ENCODE measurements at places on chromosomes 1 and 21.
A peak's percentile ranks its signal among the peaks of the same experiment; 100 is the strongest.

- no peak for DNase-seq
Measured at GRCh38 chr21:25772686-25773085, 37.9 kb downstream of the GABPA start.

DNA sequence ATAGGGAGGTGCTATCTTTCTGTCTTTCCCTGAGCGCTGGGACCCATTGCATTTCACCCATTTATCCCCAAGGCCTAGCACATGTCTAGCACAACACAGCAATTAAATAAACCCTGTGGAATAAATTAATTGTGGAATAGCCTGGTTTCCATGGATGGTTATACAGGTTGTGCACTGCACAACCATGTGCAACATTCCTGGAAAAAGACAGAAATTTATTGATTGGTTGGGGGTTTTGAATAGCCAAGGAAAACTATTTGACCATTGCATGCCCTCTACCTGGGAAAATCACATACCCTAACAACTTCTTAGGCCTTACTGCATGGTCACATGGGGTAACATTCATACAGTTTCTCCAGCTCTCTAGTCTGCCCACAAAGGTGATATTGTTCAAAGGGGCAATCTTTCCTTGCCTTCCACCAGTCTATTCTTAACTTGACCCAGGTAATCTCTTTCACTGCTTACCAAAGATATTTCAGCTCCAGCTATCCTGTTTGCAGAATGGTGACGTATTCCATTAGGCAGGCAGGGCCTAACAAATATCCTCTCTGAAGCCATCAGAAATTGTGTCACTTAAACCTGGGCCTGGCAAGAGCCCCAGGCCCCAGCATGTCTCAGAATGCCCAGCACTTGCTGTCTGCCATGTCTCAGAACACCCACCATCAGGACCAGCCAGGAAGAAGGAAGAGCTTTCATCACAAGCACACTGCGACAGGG, 157.9 kb upstream of the RAB4A start:
- DNase-seq: no peak

GRCh38 chr1:2384941-2385481, 6.3 kb downstream of the MORN1 start:
- DNase-seq: no peak

- DNase-seq: no peak
Measured at GRCh38 chr1:160373696-160374095, 6.8 kb downstream of the NHLH1 start.

DNA sequence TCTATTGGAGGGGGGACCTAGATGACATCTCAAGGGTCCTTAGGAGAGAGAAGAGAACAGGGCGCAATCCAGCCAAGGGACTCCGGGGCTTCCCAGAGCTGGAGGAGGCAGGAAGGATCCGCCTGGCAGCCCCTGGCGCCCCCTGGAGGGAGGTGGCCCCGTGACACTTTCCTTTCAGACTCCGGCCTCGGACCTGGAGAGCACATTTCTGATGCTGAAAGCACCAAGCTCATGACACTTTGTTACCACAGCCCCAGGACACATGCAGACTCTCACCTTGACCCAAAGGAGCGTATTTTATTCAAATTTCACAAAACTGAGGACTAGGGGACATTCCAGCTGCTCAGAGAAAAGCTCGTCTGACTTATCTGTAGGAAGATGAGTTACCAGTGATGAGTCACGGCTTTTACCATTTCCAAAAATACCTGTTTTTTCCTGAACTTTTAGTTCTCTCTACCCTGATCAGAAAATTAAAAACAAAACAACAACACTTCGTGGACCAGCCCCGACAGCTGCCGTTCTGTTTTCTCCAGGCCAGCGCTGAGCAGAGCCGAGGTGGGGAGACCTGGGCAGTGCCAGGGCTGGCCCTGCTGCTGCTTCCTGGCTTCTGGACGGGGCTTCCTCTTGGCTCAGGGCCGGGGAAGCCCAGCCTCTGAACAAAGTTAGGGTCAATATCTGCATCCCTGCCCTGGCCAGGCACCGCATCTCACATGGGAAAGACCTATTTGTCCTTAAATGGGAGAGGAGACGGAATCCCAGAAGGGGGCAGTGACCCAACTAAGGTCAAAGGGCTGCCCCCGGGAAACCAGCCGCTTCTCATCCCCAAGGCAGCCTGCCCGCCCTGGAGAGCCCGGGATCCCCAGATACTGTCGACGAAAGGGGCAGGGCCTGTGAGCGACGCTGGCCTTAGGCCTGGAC, 21.6 kb upstream of the POFUT2 start:
- peak; percentile 34 for DNase-seq

DNA sequence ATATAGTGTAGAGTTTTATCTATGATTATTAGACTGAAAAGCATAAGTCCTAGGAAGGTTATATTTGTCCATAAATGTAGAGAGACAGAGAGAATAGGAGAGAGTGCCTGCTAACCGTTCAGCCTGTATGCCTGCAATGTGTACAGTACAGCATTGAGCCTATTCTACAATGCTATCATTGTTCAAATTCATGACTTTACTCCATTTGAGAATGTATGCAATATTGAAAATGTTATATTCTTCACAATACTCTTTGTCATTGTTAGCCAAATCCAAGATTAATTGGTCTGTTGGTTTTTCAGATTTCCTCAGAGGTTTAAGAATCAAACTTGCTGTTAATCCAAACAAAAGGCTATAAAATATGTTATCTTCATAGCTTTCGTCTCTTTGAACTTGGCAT, 585.2 kb upstream of the B3GALT2 start:
- no peak for DNase-seq

GRCh38 chr1:100597061-100597741, 59.3 kb downstream of the GPR88 start:
- no peak for DNase-seq

DNA sequence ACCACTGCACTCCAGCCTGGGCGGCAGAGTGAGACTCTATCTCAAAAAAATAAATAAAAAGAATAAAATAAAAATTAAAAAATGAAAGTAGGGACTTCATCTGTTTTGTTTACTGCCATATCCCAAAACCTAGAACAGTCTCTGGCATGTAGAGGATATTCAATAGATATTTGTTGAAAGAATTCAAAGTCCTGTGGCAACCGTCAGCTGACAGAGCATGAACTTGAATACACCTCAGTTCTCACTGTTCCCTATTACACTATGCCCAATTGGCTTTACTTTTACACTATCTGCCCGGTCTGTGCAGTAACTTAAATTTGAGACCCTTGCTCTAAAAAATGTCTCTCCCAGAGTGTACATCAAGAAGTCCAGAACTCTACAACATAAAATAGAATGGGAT, 46.2 kb downstream of the PRDX6 start:
- no peak for DNase-seq

- peak; percentile 9 for DNase-seq
Measured at GRCh38 chr1:161324020-161324419, 9.8 kb downstream of the SDHC start.

GRCh38 chr1:223662943-223663342, 2.6 kb downstream of the CAPN8 start:
- DNase-seq: no peak

DNA sequence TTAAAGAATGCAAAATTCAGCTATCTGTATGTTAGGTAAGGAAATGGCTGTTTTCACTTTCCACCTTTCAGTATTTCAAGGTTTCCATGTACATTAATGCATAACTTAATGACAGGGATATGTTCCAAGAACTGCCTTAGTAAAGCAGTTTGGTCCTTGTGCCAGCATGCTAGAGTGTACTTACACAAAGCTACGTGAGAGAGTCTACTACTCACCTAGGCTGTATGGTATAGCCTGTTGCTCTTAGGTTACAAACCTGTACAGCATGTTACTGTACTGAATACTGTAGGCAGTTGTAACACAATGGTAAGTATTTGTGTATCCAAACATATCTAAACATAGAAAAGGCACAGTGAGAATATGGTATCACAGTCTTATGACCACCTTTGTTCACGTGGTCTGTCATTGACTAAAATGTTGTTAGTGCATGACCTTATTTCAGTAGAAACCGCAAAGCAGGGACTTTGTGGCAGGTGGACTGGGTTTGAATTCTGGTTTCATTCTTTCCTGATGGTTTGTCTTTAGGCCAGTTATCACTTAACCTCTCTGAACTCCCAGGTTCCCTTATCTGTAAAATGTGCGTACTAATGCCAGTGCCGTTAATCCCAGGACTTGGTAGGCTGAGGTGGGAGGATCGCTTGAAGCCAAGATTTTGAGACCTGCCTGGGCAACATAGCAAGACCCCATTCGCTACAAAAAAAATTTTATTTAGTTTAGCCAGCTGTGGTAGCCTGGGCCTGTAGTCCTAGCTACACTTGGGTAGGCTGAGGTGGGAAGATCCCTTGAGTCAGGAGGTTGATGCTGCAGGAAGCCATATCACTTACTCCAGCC, 4.9 kb downstream of the SMYD2 start:
- DNase-seq: no peak

DNA sequence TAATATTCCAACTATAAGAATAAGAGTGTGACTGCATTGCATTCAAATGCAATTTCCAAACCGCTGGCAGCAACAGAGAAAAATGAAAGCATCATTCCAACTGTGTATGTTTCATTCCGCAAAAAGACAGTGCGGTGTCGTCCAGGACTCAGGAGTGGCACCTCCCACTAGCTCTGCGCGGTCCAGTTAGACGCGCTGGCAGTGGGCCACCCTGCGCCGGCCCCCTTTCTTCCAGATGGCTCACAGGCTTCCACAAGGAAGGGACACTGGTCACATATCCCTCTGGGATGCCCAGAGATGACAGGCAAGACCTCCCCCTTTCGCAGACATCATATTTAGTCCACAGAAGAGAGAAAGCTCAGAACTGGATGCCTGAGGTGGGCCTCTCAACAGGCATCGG, 11.9 kb downstream of the WRAP73 start:
- DNase-seq: no peak

GRCh38 chr1:193787061-193787460, 600.6 kb upstream of the B3GALT2 start:
- DNase-seq: no peak

GRCh38 chr21:36663033-36663855, 35.7 kb upstream of the SIM2 start:
- no peak for DNase-seq

DNA sequence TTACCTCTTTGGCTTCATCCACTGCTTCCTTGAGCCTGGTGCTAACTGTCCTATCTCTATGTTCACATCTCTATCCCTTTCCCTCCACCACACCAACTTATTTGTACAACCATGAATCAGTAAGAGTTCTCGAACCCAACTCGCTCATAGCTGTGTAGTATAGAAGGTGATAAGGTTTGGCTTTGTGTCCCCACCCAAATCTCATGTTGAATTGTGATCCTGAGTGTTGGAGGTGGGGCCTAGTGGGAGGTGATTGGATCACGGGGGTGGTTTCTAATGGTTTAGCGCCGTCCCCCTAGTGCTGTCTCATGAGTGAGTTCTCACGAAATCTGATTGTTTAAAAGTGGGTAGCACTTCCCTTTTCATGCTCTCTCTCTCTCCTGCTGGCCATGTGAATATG, 235.6 kb upstream of the FMN2 start:
- DNase-seq: no peak

- DNase-seq: no peak
Measured at GRCh38 chr1:20721117-20722061, 3.6 kb upstream of the KIF17 start.

DNA sequence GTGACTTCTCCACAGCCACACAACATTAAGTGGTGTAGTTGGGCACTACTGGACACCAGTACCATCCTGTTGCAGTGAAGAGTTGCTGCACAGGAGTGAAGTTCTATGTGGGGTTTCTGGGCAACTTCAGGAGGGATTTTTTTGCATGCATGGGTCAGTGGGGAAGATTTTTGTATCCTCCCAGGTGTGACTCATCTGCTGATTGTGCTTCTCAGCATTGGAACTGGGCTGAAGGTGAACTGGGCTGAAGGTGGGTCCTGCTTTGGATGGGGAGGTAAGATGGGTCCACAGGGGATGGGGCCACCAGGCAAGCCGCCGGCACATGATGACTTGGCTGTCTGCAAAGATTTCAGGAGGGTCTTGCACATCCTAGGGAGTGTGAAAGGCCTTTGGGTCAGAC, 2.6 kb downstream of the SERINC2 start:
- no peak for DNase-seq

- DNase-seq: no peak
Measured at GRCh38 chr21:40985370-40985769, 138.4 kb upstream of the DSCAM start.

DNA sequence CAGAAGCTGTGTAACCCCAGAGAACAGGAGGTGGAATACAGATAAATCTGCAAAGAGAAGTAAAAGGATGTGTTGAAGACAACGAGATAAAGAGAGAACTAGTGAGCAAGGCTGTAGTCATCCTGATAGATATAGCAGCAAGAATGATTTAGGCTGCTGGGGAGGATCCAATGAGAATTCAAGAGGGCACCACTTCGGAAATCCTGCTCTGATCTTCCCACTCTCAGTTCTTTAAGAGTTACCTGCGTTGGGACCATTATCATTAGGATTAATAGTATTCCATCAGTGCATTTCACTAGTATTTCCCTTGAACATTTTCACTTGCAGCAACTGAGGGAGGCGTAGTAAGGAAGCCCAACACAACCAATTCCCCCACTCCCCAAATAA, at the start of gene BRINP3:
BRINP3 (minus strand) TSS at position 103 of the 387 bp plus-strand sequence.
- DNase-seq: no peak

GRCh38 chr1:24929398-24930259, 447 bp downstream of the RUNX3 start:
- DNase-seq: no peak

DNA sequence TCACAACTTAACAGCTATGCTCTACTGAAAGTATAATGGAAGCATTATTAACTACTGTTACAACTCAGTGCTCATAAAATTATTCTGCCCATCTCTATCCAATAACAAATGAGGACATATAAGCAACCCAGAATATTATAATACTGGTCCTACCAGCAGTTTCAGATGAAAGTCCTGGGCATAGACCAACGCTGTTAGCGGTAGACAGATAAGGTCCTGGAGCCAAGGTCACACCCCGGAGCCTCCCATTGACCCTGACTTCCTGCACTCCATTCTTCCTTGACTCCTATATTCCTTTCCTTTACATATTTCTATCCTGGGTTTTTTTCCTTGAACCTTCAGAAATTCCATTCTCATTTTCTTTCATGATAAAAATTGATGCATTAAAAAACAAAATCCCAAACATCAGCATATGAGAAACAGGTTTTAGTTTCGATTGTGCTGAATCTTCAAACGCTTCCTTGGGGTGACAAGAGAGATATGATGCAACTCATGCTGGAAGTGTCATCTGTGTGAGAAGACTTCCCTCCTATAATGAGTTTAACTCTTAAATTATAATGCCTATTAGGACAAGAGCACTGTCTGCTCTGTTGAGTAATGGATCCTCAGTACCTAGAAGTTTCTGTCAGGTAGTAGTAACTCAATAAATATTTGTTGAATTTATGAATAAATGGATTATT, 831.1 kb downstream of the LRRIQ3 start:
- no peak for DNase-seq

DNA sequence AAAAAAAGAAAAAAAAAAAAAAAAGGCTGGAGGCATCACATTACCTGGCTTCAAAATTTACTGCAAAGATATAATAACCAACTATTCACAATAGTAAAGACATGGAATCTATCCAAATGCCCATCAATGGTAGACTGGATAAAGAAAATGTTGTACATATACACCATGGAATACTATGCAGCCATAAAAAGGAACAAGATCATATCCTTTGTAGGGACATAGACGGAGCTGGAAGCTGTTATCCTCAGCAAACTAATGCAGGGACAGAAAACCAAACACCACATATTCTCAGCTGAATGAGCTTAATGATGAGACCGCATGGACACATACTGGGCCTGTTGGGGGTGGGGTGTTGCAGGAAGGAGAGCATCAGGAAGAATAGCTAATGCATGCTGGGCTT, 330.5 kb downstream of the SRGAP2C start:
- no peak for DNase-seq
